Glutamatergic neuron (in vitro differentiated cells): ENCODE measurements at places on chromosomes 2 and 18. TPM values are rescaled to one million over a fixed set of nuclear protein-coding genes. Genes with fewer than 3 reads are reported as not detected.

Gene PRSS56
- not detected for total RNA-seq

Gene ZAP70
- total RNA-seq: 1.3 TPM

DNA sequence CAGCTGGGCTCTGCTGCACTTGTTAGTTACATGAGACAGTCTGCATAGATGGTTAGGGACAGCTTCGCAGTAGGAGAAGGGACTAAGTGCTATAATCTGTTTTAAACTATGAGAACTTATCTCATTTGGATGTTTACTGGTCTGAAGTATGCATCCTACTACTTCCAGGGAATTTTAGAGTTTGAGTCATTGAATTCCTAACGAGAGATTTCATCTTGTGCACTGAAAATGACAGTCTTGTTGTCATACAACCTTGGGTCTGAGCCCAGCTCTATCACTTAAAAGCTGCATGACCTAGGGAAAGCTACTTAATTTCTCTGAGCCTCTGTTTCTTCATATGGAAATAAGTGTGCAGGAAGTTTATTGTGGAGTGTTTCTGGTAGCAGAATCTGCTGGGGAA lies 78.4 kb downstream of the TRIM43 start:
- H3K4me3 ChIP-seq: no peak overlapping the region
- DNase-seq: no peak
- H3K36me3 ChIP-seq: no peaks in the 10 kb centered on the region

DNA sequence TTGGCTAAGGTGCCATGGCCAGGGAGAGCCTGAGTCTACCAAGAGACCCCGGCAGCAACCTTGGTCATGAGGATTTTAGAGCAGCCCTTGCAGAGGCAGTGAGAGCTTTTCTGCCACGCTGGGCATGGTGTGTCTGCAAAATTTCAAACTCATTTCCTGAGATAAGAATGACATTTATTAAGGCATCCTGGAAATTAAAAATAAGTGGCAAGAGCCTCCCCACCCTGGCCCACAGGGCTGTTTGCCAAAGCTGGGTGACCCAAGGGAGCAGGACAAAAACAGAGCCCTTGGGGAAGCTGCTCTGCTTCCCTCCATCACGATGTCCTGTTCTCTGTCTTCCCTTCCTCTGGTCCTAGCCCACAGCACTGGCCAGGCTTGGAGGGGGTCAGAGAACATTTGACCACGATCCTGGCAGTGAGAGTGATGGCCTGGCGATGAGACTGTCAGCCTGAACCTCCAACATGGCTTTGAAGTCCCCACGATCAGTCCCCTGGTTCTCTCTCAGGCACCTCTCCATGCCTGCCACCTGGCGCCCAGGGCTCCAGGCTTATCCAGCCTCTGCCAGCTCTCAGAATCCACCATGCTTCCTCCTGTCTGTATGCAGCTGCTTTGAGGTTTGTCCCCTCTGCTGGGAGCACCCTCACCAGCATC lies 68.9 kb upstream of the RMDN2 start:
- DNase-seq: no peak
- no peaks in the 10 kb centered on the region for H3K36me3 ChIP-seq
- H3K27me3 ChIP-seq: no peaks in the 10 kb centered on the region
- H3K4me1 ChIP-seq: no peaks in the 10 kb centered on the region

DNA sequence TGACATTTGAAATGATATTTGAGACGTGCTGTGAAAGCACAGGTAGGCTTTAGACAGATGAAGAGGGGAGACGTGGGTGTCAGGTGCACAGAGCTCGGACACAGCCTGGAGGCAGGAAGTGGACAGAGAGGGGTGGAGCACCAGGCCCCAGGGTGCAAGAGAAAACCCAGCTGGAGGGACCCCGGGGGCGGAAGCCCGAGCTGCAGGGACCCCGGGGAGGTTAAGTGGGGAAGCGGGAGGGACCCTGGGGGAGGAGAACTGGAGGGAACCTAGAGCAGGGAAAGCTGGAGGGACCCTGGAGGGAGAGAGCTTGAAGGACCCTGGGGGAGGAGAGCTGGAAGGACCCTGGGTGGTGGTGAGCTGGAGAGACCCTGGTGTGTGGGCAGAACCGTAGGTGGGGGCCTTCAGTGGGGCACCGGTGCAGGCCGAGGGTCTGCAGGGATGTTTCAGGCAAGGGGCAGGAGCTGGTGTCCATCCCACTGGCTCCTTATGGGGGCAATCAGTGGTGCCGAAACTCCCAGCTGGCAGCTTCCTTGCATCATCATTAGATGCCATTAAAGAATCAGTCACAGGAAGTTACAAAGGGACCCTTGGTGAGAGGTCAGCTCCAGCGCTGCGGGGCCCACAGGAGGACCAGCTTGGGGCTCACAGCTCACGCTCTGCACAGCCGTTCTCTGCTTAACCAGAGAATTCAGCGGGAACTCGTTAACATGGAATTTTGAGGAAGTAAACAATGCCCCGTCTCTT lies 246.6 kb downstream of the EIPR1 start:
- H3K36me3 ChIP-seq: peaks cover 5% of the 10 kb centered on the region
- peaks cover 6% of the 10 kb centered on the region for H3K27me3 ChIP-seq
- H3K4me1 ChIP-seq: peaks cover 33% of the 10 kb centered on the region
- no peak overlapping the region for H3K4me3 ChIP-seq

- no peak for DNase-seq
- no peak overlapping the region for H3K27ac ChIP-seq
- H3K4me3 ChIP-seq: no peak overlapping the region
- peaks cover 4% of the 10 kb centered on the region for H3K27me3 ChIP-seq
- no peaks in the 10 kb centered on the region for H3K4me1 ChIP-seq
- H3K36me3 ChIP-seq: no peaks in the 10 kb centered on the region
Measured at GRCh38 chr2:137670111-137670510, 294.2 kb upstream of the HNMT start.
